ENCODE measurements at places on chromosomes 1 and 21.
A peak's percentile ranks its signal among the peaks of the same experiment; 100 is the strongest.

DNA sequence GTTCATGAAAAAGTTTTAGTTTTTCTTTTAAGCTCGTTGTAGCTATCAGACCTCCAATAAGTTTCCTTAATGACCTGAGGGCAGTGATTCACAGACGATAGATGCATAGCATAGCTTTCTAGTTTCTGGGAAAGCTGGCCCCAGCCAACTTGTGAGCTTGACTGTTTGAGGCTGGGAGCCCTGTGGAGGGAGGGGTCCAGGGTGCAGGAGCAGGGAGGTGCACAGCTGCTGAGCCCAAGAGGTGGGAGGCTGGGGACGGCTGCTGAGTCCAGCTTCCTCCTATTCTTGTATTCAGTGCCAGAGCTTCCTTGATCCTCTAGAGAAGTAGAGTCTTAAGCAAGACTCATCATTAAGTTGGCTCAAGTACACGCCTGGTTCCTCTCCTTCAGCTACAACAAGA is 11.0 kb upstream of the AVPR1B start:
- no peak for DNase-seq

DNA sequence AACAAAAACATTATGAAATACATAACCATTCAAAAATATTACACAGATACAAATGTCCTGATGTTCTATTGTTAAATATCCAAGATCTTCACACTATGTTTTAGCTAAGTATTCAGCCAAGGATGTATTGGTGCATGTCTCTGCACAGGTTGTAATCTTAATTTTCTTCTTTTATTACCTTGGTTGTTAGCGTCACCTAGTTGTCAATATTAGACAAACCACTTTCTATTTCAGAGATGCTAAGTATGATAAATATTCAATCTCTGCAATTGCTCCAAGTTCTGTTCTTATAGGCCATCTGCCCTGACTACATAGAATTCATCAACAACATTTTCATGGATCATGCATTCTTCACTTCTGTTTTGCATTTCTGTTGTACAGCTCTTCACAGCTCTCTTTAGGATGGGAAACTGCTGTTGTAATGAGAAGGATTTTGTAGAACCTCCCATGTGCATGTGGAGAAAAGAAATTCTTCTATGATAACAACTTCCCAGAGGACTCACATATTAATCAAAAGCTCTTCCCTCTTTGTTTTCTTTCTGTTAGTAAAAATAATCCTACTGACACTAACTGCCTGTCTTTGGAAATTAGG is 380.1 kb downstream of the NUF2 start:
- no peak for DNase-seq

DNA sequence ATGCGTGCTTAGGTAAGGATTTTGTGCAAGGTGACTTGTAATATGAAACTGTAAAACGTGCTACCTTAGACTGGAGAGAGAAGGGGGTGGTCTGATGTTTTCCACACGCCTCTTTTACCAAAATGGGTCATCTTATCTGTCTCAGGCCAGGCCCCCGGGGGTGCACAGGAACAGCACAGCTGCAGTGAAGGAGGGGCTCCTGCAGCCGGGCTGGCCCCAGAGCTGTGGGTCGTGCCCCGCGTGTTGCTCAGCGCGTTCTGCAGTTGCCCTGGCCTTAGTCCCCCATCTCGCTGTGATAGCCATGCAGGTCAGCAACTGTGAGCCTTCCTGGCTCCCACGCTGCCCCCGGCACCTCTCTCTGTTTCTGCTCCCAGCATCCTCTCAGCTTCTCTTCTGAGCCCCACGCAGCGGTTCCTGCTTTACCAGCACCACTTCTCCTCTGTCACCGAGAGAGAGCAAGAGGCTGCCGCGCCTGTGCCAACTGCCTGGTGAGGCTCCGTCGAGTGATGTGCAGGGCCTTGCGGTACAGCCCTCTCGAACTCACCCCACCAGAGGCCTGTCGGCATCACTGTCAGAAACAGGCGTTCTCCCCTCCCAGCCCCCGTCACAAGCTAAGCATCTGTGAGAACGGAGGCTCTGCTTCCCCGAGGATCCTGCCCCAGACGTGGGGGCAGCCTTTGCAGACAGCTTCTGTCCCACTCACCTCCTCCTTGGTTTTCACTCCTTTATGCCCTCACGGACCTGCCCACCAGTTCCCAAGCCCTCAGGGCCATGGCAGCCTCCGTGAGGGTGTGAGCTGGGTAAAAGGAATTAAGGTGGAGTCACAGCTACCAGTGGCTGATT is 73.3 kb downstream of the ADARB1 start:
- DNase-seq, result no peak

- no peak for DNase-seq
Measured at GRCh38 chr1:62601457-62601856, 4.1 kb downstream of the ANGPTL3 start.

DNA sequence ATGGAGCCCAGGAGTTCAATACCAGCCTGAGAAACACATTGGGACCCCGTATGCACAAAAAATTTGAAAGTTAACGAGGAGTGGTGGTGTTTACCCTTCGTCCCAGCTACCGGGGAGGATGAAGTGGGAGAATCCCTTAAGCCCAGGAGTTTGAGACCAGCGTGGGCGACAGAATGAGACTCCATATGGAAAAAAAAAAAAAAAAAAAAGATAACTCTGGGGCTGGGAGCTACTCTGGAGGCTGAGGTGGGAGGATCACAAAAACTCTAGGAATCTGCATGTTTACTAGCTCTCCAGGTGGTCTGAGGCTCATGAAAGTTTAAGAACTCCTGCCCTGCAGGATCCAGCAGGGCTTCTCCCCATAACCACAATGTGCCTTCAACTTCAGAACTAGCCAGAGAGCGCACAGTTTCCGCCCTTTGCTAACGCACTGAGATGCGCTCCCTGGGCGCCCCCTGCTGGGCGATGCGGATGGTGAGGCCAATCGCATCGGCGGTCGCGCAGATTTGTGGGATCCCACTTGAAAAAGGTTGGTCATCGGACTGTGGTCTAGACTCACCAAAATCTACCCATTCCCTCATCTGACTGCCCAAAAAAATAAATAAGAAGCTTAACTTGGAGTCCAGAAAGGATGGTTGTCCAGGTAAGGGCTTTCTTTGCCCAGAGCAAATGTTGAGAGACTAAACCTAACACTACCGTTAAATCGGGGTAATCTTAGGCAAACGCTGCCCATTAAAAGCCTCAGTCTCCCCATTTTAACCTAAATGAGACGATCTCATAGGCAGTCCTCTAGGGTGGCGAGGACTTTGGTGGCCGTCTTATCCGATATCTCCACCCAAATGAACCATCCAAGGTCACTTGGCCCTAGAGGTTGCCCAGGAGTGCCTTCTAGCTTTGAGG is 8.8 kb downstream of the ZNF683 start:
- DNase-seq, result peak; percentile 75

DNA sequence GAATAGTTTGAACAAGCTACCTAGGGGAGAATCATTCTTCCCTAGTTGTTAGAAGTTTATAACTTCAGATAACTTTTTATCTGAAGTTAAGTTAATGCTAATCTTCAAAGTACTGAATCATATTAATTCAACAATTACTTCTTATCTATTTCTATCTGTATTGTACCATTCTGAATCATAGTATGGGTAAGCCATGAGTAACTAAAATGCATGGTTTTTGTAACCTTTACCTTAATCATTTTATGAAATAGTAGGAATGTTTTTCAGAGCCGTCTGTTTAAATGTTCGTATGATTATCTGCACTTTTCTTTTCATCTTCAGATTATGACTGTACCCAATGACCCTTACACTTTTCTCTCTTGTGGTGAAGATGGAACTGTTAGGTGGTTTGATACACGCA is 50.3 kb upstream of the MPC2 start:
- no peak for DNase-seq

DNA sequence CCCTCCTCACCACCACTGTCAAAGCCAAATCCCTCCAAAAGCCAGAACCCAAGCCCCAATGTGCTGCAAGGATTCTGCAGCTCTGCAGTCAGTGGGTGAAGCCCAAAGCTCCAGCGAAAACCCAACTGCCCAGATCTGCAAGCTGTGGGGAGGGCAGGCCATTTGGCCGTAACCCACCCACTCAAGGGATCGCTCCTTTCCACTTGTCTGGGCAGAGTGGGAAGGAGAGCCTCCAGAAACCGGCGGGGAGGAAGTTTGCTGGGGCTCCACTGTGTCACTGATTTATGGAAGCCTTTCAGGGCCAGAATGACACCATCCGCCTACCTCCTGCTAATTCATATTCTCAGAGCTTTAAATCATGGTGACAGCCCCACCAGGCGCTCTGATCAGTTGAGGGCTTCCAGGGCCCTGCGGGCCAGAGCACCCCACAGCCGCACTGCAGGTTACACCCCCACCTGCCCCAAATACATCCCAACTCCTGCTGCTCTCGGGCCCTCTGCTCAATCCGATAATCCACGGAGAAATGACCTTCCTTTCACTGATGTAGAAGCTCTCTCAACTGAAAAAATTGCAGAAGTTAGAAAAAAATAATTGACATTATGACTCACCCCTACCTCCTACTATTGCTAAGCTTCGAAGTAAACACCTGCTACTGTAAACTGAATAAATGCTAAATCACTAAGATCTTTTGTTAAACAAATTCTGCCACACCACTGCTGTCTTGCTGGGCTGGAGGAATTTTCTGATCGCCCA is 40.6 kb upstream of the RAB4A start:
- no peak for DNase-seq

All from activated T-helper 1 cell treated with anti-CD3 and anti-CD28 coated beads, Interleukin-2, amount 50 U/mL, for 16 hours (primary cell).